Naive thymus-derived CD4-positive, alpha-beta T cell (primary cell): ENCODE measurements at places on chromosomes 2 and 18. TPM values are rescaled to one million over a fixed set of nuclear protein-coding genes. Genes with fewer than 3 reads are reported as not detected.
A peak's percentile ranks its signal among the peaks of the same experiment; 100 is the strongest.

DNA sequence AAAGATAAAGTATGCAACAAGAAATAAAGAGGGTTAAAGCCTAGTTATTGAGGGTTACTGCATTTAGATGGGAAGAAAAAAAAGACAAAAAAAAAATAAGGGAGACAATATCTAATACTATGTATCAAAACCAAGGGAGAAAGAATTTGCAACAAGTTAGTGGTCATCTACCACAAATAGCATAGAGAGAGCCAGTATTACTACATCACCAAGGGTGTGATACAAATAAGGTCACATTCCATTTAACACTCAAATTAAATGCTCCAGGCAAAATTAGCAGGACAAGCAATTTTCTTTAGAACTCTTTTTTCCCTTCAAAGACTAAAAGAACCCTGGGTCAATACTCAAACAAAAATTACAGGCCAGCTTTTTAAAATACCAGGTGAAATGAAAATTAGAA is 115.1 kb upstream of the GULP1 start:
- DNase-seq: no peak

DNA sequence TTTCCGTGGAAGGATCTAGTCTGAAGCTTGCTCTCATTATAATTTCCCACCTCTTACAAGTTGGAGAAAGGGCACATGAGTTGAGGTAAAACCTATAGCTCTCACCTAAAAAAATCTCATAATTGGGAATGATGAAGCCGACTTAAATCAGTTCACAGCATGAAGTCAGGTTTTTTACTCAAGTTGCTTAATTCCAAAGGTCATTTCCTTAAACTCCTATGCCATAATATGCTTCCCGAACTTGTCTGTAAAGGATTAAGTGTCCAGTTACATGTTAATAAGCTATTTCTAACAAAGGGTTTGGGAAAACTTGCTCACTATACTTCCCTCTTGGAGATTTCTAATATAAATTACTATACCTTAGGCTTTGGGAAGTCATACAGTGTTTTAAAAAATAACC is 481.2 kb downstream of the NUP35 start:
- no peak for DNase-seq

GRCh38 chr18:76670564-76671288 is 151.6 kb upstream of the ZNF236 start:
- no peak for DNase-seq

MC2R gene
- not detected for polyA plus RNA-seq

DNA sequence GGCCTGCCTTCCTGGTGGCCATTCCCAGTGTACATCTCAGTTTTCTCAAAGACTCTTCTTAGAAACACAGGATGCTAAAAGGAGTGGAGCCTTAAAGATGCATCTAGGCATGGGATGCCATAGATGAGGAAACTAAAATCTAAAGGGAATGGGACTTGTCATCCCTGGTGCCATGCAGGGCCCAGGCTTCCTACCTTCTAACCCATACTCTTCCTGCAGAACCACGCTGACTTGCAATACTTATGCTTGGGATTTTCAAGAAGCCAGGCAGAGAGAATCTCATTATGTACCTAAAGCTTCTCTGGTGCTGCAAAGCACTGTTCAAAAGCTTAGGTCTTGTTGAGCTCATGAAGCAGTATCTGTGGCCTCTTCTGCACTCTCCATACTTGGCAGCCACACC is 329.1 kb downstream of the CYRIA start:
- DNase-seq: no peak

MLPH gene
- polyA plus RNA-seq: not detected

TSPYL6 gene
- polyA plus RNA-seq: not detected

ANTXR1 gene
- not detected for polyA plus RNA-seq

ARHGEF33 gene
- not detected for polyA plus RNA-seq

DNA sequence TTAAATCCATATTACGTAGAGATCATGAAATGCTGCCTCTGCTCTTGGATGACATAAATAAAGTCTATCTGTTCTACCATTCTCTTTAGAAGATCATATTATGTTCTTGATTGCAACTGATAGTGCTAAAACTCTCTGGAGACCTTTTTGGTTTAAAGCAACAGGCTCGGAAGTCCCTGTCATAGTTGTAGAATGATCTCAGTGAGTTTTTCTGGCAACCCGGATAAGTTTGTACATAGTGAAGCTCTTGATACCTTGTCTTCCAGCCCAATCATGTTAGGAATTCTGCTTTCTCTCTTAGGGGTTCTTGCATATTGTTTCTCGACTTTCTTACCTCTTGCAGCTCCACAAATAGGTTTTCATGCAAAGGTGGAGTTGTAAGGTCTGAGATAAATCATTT is 156.1 kb downstream of the TTC27 start:
- no peak for DNase-seq

- DNase-seq: no peak
Measured at GRCh38 chr2:105849431-105850179, 104.9 kb downstream of the NCK2 start.

- DNase-seq: no peak
Measured at GRCh38 chr2:15159751-15160177, 401.4 kb downstream of the NBAS start.

GRCh38 chr2:226671141-226671676 is 128.4 kb downstream of the IRS1 start:
- no peak for DNase-seq

DNA sequence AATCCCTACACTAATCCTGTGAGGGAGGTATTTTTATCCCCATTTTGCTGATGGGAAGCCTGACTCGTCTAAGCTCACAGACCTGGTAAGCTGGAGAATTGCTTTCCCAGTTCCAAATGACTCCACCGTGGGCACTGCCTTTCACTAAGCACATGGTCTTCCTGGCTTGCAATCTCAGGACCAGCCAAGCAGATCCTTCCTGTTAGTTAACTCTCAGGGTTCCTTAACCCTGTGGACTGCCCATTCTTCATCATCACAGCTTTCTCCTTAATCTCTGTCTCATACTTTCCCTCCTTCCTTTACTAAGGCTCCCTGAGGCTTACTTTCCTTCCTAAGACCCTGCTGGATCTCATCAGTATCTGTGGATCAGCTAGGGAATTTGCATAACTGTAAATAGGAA is 122.2 kb upstream of the ZEB2 start:
- no peak for DNase-seq

DNA sequence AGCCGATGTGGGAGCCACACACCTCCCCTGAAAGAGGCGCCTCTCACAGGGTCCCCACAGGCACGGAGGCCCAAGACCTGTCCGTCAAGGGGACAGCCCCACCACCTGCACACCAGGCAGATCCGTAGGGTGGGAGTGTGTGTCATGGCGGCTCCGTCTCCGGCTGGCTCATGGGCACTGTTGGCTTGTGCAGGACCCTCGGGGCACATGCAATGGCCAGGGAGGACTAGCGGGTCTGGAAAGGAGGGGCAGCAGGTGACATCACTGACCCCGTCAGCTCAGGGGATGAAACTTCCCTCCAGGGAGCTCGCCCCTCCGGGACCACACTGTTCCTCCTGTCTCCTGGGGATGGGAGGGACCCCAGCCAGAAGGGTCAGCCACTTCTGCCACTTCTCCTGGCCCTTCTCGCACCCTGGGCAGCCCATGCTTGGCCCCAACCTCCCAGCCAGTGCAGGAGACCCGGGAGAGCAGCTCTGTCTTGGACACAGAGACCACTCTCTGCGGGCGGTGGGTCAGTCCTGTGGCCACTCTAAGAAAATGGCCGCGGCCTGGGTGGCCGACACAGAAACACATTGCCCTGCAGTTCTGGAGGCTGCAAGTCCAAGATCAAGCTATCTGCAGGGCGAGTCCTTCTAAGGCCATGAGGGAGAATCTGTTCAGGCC is 75.1 kb upstream of the TWIST2 start:
- DNase-seq: no peak

VSNL1 gene
- polyA plus RNA-seq: not detected

DNA sequence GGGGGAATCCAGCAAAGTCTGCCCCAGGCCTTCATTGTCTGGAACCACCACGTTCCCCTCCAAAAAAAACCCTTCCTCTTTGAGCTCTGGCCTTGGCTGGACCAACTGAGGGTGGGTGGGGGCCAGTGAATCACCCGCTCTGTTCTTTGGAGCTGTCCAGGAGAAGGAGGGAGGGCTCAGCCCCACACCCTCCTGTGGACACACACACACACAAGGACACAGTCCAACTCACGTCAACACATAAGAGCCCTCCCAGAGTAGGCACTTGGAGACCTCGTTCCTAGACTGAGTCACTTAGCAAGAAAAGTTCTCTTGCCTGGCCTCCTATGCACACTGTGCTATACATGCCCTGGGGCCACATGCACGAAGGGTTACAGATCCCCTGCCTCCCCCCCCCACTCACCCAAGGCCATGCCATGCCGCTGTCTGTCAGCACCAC is 1.2 kb upstream of the TNS1 start:
- DNase-seq: no peak

DNA sequence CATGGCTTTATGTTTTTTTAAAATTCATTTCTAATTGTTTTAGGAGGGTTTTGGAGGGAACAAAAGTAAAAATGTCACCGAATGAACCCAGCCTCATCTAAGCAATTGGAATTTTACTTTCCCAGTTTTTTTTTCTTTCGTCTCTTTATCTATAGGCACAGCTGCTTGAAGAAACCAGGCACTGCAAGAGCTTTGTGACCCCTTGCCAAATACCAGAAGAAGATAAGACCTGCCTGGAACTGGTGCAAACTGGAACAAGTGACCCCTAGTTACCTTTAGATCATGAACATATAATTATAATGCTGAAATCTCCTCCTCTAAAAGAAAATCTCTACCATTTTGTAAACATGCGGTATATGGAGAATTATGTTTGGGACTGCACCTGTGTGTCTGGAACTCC is 100.9 kb downstream of the TSN start:
- no peak for DNase-seq

DNA sequence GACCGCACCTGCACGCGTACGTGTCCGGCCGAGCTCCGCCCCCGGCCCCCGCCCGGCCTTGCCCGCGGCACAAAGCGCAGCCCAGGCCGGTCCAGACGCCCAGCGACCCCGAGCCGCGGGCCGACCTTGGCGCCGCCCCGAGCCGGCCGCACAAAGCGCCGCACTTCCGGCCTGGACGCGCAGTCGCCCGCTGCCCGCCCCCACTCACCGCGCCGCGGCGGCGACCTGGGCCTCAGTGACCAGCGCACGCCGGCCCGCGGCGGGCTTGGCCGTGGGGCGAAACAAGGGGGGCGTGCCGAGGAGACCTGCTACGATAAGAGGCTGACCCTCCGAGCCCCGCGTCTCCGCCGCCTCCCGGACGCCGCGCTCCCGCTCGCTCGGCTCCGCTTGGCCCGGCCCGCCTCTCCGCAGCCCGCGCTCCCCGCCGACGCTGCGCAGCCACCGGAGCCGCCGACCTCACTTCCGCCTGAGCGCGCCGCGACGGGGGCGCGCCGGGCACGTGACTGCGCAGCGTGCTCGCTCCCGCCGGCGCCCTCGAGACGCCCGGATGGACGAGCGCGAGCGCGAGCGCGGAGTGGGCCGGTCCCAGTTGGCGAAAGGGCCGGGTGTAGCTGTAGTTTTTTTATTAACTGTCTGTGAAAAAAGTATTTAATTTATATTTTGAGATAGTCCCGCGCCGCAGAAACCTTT is at the start of gene FAM168B:
FAM168B (minus strand) TSS at position 455 of the 690 bp plus-strand sequence. CDS start 10,814 bp downstream, outside the sequence.
- DNase-seq: peak; percentile 92

DNA sequence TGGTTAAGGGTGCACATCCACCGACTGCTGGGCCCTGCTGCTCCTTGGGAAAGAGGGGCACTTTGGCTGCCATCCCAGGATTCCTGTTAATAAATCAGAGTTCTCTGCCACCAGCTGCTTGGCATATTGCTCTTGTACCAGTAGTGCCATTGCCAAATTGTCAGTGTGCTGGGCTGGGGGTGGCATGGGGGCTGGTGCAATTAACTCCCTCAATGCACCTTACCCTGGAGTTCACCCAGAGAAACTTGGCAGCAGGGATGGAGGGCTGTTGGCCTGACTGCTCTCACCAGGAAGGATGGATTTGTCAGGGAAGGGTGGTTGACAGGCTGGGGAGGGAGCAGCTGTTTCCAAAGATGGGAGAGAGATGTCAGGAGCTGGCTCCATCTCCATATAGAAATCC is 94.6 kb upstream of the SKOR2 start:
- DNase-seq: no peak

DNA sequence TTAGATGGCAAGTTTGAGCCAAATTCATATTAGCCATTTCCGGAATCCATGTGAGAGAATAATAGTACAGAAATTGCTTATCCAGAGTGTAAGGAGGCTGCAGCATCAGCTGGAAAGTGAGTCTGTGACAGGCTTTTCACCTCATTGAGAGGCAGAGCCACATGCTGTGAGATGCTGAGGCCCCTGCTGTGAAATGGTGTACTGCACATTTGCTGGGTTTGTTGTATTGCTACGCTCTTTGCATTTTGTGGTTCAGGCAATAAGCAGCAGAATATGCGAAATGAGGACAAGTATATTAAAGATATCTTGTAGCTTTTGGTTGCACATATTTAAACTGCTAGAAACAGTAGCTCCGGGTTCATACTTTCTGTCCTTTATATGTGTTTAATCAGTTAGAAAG is 37.0 kb downstream of the NABP1 start:
- DNase-seq: no peak

DNA sequence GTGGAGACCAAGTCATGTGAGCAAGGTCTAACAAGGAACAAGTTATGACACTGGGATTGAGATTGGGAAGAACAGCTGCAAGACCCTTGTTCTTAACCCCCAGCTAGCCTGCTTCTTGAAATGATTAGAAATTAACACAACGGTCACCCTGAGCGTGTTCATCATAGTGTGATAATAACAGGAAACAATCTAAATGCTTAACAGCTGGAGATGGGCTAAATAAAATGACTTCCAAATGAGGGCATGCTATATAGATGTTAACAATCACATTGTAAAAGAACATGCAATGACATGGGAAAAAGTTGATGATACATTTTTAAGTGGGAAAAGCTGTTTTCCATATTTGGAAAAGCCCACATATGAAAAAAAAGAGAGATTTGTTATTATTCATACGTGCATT is 47.6 kb downstream of the RPL37A start:
- no peak for DNase-seq

GRCh38 chr2:160931531-160931930 is 228.7 kb upstream of the TANK start:
- no peak for DNase-seq

POTEJ gene
- polyA plus RNA-seq: not detected

NYAP2 gene
- not detected for polyA plus RNA-seq

DNA sequence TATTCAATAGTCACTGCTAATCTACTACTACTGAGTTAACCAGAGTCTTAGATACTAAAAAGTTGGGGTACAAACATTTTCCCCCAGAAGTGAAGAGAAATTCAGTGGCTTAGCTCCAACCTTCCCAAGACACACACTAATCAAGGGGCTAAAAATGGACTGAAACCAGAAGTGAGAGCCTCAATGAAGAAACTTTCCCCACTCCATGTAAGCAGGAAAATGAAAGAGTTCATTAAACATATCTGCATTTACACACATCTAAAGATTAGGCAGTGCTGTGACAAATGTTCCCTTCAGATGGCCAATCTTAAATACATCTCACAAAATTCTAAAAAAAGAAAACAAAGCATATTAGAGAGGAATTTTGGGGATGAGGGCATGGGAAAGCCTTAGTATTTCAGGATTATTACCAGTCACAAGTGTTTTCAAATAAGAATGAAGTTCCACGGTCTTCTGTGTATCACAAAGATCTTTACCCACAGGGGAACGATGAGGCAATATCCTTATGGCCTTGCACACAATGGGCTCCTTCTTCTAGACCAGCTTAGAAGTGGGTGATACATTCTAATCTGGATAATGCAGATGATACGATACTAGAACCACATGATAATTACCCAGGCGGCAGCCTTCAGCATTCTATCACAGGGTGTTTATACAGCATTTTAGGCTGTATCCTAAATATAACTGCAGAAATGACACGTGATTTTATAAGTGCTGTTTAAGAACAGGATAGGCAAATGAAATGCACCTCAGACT is 17.1 kb downstream of the ANKRD44 start:
- DNase-seq: no peak
